ENCODE measurements at places on chromosomes 3 and 15.

DNA sequence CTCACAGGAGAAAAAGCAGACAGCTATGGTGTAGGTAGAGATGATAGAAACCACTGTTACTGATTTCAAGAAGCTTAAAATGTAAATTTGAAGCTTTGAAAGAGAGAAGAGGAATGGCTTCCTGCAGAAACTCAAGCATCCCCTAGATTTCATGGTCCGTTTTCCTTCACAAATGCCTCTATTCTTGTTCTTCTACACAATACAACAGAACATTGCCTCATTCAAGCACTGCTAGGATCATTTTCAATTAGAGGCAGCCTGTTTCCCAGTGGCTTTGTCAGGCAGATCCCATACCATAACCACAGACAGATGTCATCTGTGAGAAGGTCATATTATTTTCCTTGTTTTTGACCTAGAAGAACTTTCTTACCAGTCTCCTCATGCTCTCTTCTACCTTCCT, 77.9 kb upstream of the SPRED1 start:
- no peak for DNase-seq

DNA sequence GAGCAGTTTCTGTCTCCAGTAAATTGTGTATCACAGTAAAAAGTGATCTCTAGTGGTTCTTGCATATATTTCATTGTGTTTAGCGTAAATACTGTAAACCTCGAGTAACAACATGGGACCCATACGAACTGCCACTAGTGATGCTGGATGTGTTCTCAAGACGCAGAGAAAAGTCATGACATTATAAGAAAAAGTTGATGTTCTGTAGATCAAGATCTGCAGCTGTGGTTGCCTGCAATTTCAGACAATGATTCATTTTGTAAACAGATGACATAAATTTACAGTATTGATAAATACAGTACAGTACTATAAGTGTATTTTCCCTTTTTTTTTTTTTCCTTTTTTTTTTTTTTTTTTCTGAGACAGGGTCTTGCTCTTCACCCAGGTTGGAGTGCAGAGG, 100.1 kb downstream of the DPH6 start:
- no peak for DNase-seq

DNA sequence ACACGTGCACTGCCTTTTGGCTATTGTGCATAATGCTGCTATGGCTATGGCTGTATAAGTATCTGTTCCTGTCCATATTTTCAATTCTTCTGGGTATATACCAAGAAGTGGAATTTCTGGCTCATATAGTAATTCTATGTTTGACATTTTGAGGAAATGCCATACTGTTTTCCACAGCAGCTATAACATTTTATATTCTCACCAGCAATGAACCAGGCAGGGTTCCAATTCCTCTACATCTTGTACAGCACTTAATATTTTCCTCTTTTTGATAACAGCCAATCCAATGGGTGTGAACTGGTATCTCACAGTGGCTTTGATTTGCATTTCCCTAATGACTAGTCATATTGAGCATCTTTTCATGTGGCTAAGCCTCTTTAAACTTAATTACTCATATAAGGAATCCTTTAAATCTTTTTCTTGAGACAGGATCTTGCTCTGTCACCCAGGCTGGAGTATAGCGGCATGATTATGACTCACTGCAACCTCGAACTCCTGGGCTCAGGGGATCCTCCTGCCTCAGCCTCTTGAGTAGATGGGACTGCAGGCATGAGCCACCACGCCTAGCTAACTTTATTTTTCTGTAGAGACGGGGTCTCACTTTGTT, 38.1 kb upstream of the IGDCC4 start:
- DNase-seq, result no peak

GRCh38 chr3:32292085-32292796, 53.8 kb downstream of the CMTM8 start:
- DNase-seq, result no peak

- no peak for DNase-seq
These were observed 113.8 kb downstream of the ANP32A start for GRCh38 chr15:68706931-68707330.

DNA sequence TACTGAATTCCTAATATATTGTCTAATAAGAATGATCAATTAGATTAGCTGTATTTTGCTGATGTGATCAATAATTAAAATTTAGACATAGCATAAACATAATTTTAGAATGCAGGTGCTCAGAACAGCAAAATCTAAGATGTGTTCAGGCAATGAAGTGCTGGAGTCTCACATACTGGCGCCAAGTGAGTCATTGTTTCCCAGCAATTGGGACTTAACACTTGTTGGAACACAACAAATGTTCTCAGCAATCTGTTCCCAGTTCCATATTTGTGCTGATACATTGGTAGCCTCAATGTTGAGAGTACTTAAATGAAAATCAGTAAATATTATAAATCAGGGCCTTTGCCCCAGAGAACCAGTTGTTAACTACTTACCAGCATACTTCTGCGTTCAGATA, 619.0 kb downstream of the ROBO1 start:
- DNase-seq, result no peak

- DNase-seq, result no peak
These were observed 17.8 kb downstream of the GCSAM start for GRCh38 chr3:112115161-112115739.

DNA sequence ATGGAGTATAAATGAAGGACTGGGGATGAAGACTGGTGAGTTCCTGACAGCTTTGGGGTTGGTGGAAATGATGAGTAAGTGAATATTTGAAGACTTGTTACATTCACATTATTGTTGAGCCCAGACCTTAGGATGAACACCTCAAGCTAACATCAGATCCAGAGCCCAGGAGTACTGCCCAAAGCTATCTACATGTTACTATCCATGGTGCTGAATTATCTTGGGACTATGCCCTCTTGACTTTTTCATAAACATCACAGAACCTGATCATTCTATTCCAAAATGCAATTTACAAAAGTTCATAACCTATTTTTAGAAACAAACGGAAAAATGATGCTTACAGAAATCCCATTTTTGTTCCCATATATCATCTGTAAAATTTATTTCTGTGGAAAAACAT, 613.3 kb downstream of the TUSC7 start:
- no peak for DNase-seq

DNA sequence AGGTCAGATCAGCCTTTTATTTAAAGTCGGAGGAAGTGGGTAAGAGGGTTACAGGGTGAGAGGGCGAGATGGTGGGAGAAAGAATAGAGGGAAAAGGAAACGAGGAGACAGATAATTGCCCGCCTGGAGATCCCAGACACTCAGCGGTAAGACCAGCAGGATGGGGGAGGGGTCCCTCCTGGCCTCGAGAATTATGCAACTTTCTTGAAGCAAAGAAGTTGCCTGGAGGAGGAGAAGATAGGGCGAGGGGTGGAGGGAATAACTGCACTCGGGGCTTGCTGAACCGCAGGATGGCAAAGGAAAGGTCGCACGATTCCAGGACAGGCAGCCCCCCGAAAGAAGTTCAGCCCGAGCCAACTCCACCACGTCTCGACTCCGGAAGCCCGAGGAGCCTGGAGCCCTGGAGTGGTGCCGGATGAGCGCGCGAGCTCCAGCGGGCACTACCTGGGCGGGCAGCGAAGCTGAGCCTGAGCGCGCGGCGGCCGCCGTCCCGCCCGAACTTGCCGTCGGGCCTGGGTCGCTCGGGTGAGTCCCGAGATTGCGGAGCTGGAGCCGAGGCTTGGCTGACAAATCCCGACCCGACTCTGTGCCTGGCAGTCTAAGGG, 402 bp downstream of the WWTR1 start:
- peak; percentile 83 for DNase-seq

DNA sequence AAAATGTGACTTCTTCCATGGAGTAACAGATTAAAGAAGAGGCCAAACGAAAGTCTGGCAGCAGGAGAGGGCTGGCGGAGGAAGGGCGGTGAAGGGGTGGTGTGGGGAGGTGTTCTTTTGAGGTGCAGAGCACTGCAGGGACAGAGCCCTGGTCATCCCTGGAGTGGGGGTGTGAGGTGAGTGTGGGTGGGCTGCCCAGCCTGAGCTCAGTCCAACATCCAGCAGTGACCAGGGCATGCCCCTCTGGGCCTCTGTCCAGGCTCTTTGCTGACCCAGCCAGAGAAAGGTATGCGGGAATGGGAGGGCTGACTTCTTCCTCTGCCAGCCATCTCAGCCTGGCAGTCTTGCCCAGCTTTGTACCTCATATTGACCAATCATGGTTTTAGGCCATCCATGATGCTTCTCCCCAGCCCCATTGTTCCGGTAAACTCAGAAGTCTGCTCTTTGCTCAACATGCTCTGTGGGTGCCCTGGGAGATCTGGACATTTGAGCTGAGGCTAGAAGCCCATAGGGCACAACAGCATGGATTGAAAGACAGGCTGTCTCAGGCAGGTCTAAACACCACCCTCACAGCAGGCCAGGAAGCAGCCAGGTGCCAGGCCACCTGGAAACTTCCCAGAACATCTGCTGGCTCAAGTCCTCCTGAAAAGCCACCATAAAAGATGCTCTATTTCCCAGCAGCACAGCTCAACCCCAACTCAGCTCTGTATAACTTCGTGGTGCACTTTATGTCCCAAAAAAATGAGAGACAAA, 25.9 kb upstream of the CXCR6 start:
- no peak for DNase-seq

DNA sequence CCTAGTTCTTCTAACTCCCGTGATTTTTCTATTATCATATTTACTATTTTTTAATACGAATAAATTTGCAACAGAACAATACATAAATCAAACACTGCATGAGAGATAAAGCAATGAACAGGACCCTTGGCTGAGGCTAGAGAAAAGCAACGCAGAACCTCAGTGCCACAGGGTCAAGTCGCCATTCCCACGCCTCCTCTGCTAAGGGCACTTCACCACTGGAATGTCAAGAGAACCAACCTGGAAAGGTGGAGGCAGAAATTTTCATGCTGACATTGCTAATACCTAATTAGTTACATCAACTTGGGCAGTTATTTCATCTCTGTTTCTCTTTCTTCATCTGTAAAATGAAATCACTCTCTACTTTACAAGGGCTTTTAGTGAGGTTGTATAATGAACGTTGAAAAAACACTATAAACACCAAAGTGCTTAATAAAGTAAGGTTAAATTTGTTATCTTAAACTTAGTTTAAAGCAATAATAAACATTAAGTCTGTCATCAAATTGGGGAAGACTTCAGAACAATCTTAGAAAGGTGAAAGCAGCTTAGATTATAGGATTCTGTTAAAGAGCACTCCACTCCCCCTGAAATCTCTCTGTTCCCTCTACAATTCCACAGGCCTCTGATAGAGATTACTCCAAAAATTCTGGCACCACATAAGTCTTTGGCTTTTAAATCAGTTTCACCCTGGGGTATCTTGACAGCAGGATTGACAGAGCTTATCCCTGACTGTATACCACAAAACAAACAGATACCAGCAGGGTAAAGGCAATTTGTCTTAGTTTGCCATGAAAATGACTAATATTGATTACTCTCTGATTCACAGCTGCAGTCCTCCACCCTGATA, 41.9 kb downstream of the PLCH1 start:
- no peak for DNase-seq

- no peak for DNase-seq
These were observed 904.3 kb downstream of the NSUN3 start for GRCh38 chr3:94967196-94967595.

DNA sequence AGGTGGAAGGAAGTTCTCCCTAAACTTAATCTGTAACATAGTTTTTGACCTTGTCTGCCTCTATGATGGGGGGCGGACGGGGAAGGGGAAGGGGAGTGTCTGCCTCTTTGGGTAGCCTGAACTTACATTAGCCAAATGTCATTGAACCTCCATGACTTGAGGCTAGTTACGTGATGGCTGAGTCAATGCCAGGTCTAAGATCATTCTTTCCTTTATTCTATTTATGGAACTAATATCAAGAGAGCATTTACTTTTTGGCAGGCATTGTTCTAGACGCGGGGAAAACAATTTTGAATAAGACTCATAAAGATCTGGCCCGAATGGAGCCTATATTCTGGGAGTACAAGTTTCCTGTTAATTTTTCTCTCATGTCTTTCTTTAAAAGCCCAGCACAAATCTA, 340.7 kb upstream of the C2CD4B start:
- peak; percentile 67 for DNase-seq

GRCh38 chr3:150359381-150359780, 48.7 kb upstream of the TSC22D2 start:
- DNase-seq, result no peak

DNA sequence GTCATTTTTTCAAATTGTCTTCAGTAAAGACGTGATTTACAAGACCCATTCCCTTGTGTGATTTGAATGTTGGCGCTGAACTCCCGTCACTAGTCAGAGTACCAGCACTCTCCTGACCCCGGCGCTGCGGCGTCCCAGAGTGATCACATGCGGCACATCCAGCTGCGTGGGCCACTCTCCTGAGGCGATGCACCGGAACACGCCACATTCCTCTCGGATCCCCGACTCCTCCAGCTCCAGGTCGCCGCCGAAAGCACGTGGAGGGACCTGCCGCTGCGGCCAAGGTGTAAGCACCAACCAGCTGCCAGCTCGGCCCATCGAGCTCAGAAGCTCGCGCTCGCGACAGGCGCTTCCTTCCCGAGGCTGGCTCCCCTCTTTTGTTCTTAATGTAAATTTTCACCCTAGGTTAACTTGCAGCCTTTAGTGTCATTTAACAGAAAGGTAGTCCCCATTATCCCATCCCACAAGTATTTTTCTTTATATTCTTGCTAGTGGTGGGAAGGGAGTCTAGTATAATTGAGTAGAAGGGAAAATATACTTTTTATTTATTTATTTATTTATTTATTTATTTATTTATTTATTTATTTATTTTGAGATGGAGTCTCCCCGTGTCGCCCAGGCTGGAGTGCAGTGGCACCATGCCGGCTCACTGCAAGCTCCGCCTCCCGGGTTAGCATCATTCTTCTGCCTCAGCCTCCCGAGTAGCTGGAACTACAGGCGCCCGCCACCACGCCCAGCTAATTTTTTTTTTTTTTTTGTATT, 61.7 kb upstream of the VGLL3 start:
- no peak for DNase-seq

DNA sequence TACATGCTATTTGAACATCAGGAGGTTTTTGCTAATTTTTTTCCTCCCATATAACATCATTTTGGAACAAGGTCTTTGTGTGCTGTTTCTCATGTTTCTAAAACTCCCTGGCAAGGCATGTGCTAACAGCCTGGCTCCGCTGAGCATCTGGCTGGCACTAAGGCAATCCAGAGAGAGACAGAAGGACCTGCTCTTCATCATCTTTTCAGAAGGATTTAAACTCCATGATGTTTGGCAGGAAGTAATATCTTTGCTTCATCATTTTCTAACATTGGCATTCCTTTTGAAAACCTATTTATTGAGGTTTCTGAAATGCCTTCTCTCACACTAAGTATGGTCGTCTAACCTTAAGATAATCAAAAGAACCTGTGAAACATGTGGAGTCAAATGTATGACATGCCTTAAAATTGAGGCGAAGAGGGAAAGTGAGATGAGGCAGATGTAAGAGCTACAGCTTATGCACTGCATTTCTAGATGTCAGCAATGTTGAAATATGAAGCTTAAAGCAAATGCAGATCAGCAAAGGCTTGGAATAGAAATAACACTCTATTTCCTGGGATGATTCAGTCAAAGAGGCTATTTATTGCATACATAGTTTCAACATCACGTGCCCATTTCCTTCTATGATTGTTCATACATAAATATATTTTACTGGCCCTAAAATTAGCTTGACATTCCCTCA, 592.0 kb downstream of the ZNF385D start:
- DNase-seq, result peak; percentile 93

GRCh38 chr3:190086191-190086590, 34.5 kb downstream of the P3H2 start:
- no peak for DNase-seq

Measured in skin of body (tissue), 3 donors.